Cardiac fibroblast (primary cell): ENCODE measurements at places on chromosomes 1 and 21.

GRCh38 chr1:35932941-35933340 is 2.0 kb downstream of the AGO3 start:
- no peak for DNase-seq

DNA sequence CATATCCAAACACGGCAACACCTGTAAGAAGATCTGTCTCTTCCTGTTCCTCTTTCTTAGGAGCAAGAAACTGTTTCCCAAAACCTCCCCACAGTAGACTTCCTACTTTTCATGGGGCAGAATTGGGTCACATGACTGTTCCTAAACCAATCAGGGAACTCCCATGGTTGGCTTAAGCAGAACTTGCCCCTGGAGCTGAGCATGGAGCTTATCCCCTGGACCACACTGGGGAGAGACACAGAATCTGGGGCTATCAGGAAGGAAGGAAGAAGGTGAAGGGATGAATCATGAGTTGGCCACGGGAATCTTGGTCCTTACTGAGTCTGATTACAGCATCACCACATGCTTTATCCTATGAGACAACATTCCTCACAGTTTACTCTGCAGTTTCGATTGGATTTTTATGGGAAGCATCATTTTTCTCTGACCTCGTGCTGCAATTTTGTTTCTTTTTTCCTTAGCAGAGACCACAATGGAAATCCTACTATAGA is 81.8 kb downstream of the CDC7 start:
- peak; percentile 92 for DNase-seq

- DNase-seq = no peak
Observed at GRCh38 chr1:31715873-31716220, 12.0 kb upstream of the COL16A1 start.

DNA sequence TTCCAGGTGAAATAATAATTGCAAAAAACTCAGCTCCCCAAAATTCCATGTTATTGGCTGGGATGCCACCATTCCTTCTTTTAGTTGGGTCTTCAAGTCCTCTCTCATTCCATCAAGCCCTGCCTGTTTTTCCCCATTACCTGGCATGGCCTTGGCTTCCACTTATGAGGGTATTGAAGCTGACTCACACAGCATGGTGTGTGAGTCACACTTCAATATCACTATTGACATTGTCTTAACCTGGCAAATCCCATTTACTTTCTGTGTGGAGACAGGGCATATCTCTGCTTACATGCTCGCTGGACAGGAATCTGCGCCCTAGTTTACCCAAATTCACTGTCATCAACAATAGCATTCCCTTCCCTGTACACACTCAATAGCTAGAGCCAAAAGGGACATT is 1806.8 kb downstream of the BRINP3 start:
- DNase-seq = no peak

DNA sequence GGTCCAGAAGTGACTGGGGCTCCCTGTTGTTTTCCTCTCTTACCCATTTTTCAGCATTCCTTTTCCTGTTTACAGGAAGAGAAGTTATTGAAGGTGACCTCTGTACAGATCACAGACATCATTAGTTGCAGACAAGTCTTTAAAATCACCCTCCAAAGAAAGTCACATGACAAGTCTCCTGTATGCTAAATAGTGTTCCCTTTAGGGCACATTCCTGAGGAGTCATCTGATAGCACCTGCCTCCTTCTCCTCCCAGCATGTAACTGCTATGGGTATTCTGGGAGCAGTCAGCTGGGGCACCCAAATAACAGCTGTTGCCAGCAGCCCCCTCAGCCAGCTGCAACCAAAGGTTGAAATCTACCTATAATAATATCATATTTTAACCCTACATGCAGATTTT is 200.6 kb downstream of the PTGER3 start:
- no peak for DNase-seq

- no peak for DNase-seq
Observed at GRCh38 chr1:218468711-218469110, 123.6 kb downstream of the TGFB2 start.

- peak; percentile 12 for DNase-seq
Observed at GRCh38 chr21:42175110-42175710, 43.7 kb upstream of the ABCG1 start.

- DNase-seq = peak; percentile 51
Observed at GRCh38 chr1:15975358-15975804, 520 bp downstream of the ZBTB17 start.

- no peak for DNase-seq
Observed at GRCh38 chr21:46431884-46432488, 26.7 kb upstream of the DIP2A start.

GRCh38 chr1:20723159-20723536 is 5.3 kb upstream of the KIF17 start:
- no peak for DNase-seq

- peak; percentile 68 for DNase-seq
Observed at GRCh38 chr1:39898648-39899603, 2.8 kb downstream of the MYCL start.

GRCh38 chr1:66500301-66500700 is 33.7 kb upstream of the SGIP1 start:
- no peak for DNase-seq

- peak; percentile 97 for DNase-seq
Observed at GRCh38 chr1:52365746-52366516, at the start of gene CC2D1B. Gene CC2D1B (minus strand): TSS chr1:52366205. CDS start chr1:52364620, 1,585 bp downstream.

GRCh38 chr1:40017951-40018575 is 22.5 kb upstream of the CAP1 start:
- DNase-seq = no peak

DNA sequence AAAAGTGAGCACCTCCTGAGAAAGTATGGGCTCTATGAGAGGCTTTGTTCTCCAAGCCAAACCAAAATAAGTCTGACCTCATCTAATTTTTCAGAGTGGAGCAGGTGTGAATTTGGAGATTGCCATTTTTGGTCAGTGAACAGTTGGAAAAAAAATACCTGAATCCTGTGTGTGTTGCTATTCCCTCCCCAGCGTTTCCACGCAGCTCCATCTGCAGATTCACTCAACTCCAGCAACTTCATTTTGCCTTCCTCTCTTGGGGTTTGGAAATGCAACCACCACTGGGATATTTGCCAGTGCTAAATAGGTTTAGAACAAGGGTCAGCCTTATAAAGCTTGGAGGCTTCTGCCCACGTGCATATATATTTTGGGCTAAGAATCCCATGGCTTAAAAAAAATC is 11.2 kb downstream of the CASQ2 start:
- no peak for DNase-seq
